Ovary (tissue), 10 donors: ENCODE measurements at places on chromosomes 5 and 9. TPM values are rescaled to one million over a fixed set of nuclear protein-coding genes. Genes with fewer than 3 reads are reported as not detected.
A peak's percentile ranks its signal among the peaks of the same experiment; 100 is the strongest.

DNA sequence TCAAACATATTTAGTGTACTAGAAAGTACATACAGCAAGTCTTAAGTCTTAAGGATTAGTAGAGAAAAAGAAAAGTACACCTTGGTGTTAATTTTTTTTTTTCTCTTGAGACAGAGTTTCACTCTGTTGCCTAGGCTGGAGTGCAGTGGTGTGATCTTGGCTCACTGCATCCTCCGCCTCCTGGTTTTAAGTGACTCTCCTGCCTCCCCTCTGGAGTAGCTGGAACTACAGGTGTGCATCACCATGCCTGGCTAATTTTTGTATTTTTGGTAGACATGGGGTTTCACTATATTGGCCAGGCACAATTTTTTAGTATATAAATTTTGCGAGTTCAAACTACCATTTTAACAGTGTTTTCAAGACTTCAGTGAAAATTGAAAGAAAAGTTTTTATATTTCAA lies 1941.1 kb upstream of the CDH6 start:
- DNase-seq: no peak
- no peaks in the 10 kb centered on the region for H3K27me3 ChIP-seq
- H3K4me1 ChIP-seq: no peaks in the 10 kb centered on the region
- no peak overlapping the region for H3K4me3 ChIP-seq
- no peaks in the 10 kb centered on the region for H3K36me3 ChIP-seq

GRCh38 chr5:1009359-1010180 lies 968 bp downstream of the NKD2 start:
- H3K4me1 ChIP-seq: peaks cover 3% of the 10 kb centered on the region
- H3K27me3 ChIP-seq: no peaks in the 10 kb centered on the region
- no peak overlapping the region for H3K27ac ChIP-seq
- peak; percentile 24 for DNase-seq

Gene S1PR3
- total RNA-seq: 10.1 TPM

DNA sequence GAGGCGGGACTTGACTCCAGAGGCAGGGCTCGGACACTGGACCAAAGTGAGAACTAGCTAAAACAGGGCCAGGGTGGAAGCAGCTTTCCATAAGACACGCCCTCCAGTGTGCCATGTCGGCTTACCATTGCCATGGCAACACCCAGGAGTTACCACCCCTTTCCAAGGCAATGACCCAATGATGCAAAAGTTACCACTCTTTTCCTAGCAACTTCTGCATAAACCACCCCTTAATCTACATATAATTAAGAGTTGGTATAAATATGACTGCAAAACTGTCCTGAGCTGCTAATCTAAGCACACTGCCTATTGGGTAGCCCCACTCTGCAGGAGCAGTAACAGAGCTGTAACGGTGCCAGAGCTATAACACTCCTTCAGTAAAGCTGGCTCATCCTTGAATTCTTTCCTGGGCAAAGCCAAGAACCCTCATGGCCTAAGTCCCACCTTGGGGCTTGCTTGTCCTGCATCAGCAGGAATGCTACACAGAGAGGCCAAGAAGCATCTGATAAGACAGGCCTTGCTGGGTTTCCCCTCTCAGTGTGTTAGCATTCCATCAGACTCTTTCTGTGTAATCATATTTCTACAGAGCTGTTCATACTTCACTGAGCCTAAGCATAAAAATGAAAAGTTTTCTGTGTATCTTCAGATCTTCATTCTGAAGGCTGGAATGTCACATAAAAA lies 262.7 kb upstream of the KLF9 start:
- no peaks in the 10 kb centered on the region for H3K27me3 ChIP-seq
- H3K4me1 ChIP-seq: peaks cover 14% of the 10 kb centered on the region
- H3K36me3 ChIP-seq: no peaks in the 10 kb centered on the region
- DNase-seq: no peak
- peak overlapping the region; percentile 10 for H3K27ac ChIP-seq

GRCh38 chr9:127846443-127847177 lies 7.8 kb downstream of the ENG start:
- no peaks in the 10 kb centered on the region for H3K27me3 ChIP-seq
- peak overlapping the region; percentile 15 for H3K4me3 ChIP-seq
- peak overlapping the region; percentile 87 for H3K27ac ChIP-seq
- H3K4me1 ChIP-seq: peaks cover 39% of the 10 kb centered on the region

DNA sequence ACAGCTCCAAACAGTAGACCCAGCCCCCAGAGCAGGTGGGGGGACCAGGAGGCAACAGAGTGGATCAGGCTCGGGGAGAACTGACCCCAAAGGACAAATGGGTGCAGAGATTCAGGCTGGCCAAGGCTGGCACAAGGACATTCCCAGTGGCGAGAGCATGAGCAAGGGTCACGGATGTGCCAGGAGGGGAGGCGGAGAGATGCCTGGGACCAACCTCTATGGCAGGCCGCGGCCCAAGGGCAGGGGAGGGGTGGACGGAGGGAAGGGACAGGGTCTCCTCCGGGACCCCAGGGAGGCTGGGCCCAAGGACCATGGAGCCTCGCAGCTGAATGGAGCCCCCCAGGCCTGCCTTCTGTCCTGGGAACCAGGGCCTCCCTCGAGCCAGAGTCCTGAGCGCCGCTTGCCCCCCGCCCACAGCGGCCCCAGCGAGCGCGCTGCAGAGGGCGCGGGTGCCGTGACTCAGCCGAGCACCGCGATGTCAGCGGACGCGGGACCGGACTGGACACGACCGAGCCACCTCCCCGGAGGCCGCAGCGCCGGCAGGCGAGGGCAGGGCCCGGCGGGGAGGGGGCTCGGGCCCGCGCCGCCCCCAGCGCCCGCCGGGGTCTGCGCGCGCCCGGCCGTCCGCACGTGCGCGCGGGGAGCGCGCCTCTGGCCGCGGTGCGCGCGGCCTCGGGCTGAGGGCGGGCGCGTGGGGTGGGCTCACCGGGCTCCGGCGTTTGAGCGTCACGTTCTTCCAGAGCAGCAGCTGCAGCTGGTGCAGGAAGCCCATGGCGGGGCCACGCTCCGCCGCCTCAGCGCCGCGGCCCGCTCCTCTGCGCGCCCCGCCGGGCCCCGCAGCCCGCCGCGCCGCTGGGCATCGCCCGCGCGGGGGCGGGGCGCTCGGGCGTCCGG lies at the start of gene ABCA2:
TSS of gene ABCA2 (minus strand) at position 869 of the 894 bp plus-strand sequence. CDS start at position 772, 97 bp downstream.
- no peak for DNase-seq
- peak within 1 kb of the TSS; percentile 53 for H3K4me3 ChIP-seq
- peak within 1 kb of the TSS; percentile 55 for H3K27ac ChIP-seq
- H3K27me3 ChIP-seq: no peaks in the 10 kb centered on the region
- H3K4me1 ChIP-seq: peaks cover 3% of the 10 kb centered on the region

Gene ANKRD18B
- 2.8 TPM for total RNA-seq

- no peak overlapping the region for H3K27ac ChIP-seq
- H3K4me1 ChIP-seq: no peaks in the 10 kb centered on the region
- no peaks in the 10 kb centered on the region for H3K27me3 ChIP-seq
- DNase-seq: no peak
These were observed 62.5 kb upstream of the CXCL14 start for GRCh38 chr5:135641319-135641718.

- H3K27me3 ChIP-seq: no peaks in the 10 kb centered on the region
- H3K4me1 ChIP-seq: no peaks in the 10 kb centered on the region
These were observed 109.9 kb downstream of the NUDT12 start for GRCh38 chr5:103452666-103453065.

Gene TIMD4
- not detected for total RNA-seq

DNA sequence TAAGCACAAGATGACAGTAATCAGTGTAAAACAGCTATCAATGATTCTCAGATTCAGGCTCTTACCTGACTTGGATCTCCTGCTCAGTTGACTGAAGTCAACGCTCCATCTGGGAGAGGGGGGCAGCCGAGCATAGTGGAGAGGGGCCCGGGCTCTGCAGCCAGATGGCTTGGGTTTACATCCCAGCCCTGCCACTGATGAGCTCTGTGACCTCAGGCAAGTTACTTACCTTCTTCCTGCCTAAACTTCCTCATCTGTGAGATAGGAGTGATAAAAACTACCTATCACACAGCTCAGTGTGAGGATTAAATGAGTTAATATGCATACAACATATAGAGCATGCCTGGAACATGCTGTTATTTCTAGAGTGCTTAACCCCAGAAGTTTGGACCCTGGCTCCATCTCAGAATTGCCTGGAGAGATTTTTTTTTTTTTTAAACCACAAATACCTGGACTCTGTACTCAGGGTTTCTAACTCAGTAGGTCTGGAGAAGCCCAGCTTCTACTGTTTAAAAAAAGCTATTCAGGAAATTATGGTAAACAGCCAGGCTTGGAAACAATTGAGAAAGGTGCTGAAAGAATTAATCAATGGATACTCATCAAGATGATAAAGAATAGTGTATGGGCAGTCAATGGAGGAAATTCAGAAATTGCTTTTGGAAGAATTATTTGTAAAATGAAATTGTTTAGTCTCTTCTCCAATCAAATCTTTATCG lies 72.2 kb downstream of the ANKRD55 start:
- H3K4me1 ChIP-seq: peaks cover 6% of the 10 kb centered on the region
- no peaks in the 10 kb centered on the region for H3K36me3 ChIP-seq
- no peak for DNase-seq
- no peak overlapping the region for H3K27ac ChIP-seq
- H3K4me3 ChIP-seq: no peak overlapping the region

GRCh38 chr9:112443200-112443599 lies 43.4 kb upstream of the KIAA1958 start:
- no peak for DNase-seq
- no peak overlapping the region for H3K27ac ChIP-seq
- no peaks in the 10 kb centered on the region for H3K27me3 ChIP-seq
- H3K4me1 ChIP-seq: peaks cover 1% of the 10 kb centered on the region

GRCh38 chr9:93463638-93464248 lies 10.4 kb upstream of the FAM120AOS start:
- no peaks in the 10 kb centered on the region for H3K27me3 ChIP-seq
- no peak for DNase-seq
- no peaks in the 10 kb centered on the region for H3K36me3 ChIP-seq
- no peak overlapping the region for H3K27ac ChIP-seq
- H3K4me1 ChIP-seq: peaks cover 14% of the 10 kb centered on the region
- H3K4me3 ChIP-seq: no peak overlapping the region

DNA sequence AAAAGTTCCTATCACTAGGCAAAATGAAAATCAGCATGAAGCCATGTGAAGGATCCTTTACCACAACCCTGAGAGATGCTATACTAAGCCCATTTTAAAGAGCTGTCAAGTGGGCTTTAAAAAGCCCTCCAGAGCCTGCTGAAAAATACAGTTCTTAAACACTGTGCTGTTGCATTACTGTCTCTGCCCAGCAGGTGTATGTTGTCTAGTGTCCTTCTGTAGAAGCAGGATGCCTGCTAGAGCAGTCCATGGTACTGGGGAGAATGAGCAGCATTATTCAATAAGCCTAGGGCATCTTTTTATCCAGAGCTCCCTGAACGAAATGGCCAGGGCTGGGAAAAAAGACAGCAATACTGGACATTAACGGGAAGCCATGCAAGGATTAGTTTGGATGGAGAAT lies 126.2 kb upstream of the PLCXD3 start:
- H3K36me3 ChIP-seq: no peaks in the 10 kb centered on the region
- no peaks in the 10 kb centered on the region for H3K27me3 ChIP-seq
- H3K4me3 ChIP-seq: no peak overlapping the region
- DNase-seq: no peak
